HT-29 (cell line): ENCODE measurements at places on chromosomes 1 and 21. TPM values are rescaled to one million over a fixed set of nuclear protein-coding genes. Genes with fewer than 3 reads are reported as not detected.
A peak's percentile ranks its signal among the peaks of the same experiment; 100 is the strongest.

DNA sequence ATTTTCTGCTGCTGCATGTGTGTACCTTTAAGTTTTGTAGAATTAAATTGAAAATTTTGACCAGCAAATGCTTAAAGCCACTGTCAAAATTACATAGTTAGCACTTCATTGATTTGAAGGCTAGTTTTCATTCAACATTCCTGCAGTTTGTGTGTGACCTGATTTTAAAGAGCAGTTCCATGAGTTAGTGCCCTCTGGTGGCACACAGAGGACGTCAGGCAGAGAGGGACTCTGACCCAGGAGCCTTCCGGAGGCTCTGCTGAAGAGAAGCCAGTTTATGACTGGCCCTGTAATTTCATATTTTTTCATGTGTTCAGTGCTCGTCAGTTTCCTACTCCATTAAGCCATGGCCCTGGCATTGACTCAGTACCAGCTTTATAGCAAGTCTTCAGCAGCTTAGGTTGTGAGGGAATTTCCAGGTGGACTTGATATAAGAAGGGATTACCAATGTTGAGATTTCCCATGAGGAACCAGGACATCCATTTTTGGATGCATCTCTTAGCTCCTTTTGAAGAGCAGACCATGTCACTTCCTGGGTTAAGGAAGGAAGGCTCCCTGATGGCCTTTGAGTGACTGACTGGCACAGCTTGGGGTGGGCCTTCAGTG is 104.7 kb downstream of the CAMTA1 start:
- peak; percentile 65 for DNase-seq

GRCh38 chr1:236343246-236343870 is 50.7 kb upstream of the EDARADD start:
- no peak for DNase-seq

- DNase-seq = no peak
Observed at GRCh38 chr1:207223162-207223561, 98.3 kb upstream of the CD55 start.

DNA sequence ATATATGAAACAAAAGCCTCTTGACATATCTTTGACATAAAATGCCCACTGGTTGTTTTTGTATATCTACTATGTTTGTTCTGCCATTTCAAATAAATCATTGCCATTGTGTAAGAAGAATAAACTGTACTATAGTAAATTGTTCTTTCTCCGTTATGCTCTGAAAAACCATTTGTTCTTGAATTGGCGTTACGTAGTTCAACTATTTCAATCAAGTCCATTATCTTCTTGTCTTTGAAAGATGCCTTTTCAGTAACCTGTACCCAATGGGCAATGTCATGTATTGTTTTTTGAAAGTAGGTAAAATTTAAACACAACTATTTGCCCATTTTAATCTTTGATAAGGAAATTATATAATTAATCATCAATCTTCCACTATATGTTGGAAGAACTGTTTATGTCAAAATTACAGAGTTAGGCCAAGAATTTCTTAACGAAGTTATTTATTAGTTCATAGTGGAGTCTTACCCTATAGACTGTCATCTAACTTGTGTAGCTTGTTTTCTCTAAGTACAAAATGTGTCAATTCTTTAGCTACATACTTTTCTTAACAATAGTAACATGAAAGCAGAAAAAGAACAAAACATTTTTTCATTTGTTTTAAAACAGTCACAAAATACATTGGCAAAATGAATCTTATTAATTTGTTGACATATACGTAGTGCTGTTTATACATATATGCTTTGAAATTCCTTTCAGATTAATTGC is 294.8 kb downstream of the PTPRC start:
- DNase-seq = peak; percentile 34

- no peak for DNase-seq
Observed at GRCh38 chr1:2446394-2446793, 29.7 kb upstream of the PLCH2 start.

DNA sequence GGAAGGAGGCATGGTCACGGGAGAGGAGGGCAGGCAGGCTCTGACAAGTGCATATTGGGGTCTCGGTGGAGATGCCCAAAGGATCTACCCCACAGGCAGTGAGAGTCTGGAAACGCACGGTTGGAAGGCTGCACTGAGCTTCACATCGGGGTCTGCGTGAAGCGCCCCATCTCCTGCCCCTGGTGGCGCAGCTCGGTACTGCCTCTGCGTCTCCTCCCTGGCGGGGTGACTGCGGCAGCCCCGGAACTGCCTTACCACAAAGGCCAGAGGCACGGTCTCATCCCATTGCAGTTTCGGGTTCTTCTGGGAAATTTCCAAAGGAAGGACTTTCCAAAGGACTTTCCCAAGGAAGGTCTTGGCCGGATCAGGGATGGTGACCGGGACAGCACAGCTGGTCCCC is 69.2 kb upstream of the AJAP1 start:
- DNase-seq = peak; percentile 11

DNA sequence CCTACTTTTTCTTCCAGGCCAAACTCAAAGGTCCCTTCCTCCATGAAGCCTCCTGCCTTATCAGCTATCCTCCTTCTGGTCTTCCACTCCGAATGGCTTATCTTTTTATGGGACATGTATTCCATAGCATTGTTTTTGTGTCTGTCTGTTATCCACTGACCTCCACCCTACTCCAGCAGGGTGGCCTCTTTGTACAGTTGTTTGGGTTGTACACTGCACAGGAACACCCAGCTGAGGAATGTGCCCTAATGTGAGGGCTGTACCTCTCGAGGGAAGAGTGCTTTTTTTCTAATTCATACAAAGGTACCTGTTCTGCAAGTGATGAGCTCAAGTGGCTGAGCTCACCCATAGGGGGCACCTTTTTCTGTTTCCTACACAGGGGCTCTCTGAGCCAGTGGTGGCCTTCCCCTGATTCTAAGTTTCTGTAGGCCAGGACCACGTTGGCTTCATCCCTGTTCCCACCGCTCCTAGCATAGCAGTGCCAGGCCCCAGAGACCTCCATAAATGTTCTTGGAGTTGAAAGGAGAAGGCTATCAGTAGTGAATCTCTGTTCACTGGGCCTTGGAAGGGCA is 108.2 kb downstream of the FOXD2 start:
- DNase-seq = no peak

DNA sequence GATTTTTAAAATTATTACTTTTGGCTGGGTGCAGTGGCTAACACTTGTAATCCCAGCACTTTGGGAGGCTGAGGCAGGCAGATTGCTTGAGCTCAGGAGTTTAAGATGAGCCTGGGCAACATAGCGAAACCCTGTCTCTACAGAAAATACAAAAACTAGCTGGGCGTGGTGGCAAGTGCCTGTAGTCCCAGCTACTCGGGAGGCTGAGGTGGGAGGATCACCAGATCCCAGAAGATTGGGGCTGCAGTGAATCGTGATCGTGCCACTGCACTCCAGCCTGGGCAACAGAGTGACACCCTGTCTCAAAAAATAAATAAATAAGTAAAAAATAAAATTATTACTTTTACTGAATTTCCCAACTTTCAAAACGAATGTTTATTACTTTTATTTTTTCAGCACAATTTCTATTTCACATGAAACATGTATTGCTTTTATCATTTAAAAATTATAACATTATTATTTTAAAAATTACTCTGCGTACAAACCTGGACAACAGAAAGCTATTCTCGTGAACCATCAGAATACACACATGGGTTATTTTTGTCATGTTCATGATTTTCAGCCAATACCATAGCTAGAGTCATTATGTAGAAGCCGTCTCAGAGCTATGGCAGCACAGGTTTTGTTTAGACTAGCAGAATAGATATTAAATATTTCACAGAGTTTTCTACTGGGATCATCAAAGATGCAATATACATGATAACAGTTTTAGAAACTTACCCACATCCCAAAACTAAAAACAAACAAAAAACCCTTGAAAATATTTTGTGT is 621 bp downstream of the AMPD1 start:
- no peak for DNase-seq

GRCh38 chr1:65793359-65793732 is 651 bp downstream of the PDE4B start:
- no peak for DNase-seq

DNA sequence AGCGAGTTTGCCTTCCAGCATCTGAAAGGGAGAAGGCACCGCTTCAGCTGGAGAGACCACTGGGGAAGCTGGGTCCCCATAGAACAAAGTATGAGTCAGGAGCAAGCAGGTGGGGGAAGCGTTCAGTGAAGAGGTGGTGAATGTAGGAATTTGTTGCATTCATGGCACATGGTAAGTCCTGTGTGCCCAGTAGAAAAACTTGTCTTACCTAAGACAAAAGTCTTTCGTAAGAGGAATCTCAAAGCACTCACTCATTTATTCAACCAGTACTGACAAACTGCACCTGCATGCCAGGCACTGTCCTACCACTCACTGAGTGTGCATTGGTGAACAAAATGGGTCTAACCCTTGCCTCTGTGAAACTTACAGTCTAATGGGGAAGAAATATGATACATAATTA is 9.2 kb upstream of the ERRFI1 start:
- DNase-seq = no peak

- no peak for DNase-seq
Observed at GRCh38 chr1:38020396-38020795, 7.9 kb downstream of the UTP11 start.

- no peak for DNase-seq
Observed at GRCh38 chr1:245108909-245109308, 45.9 kb upstream of the KIF26B start.

- DNase-seq = no peak
Observed at GRCh38 chr1:50970509-50970887, 453 bp downstream of the CDKN2C start.

- no peak for DNase-seq
Observed at GRCh38 chr21:45894450-45894825, 87.1 kb upstream of the COL6A1 start.

DNA sequence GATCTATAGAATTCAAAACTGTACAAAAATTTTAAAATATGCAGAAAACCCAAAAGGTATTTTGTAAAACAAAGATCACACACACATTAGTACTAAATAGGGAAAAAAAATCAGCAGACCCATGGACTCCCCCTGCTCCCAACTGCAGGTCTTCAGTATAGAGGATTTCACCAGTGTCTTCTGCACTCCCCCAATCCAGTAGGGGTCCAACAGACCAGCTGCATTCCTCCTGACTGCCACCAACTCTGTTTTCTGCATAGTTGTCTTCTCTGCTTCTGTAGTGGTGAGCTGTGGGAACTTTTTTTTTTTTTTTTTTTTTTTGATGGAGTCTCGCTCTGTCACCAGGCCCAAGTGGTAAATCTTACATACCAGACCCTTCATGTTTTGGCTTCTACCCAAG is 21.9 kb downstream of the CLCA2 start:
- no peak for DNase-seq

GRCh38 chr1:223234170-223234514 is 91.1 kb upstream of the TLR5 start:
- no peak for DNase-seq

DNA sequence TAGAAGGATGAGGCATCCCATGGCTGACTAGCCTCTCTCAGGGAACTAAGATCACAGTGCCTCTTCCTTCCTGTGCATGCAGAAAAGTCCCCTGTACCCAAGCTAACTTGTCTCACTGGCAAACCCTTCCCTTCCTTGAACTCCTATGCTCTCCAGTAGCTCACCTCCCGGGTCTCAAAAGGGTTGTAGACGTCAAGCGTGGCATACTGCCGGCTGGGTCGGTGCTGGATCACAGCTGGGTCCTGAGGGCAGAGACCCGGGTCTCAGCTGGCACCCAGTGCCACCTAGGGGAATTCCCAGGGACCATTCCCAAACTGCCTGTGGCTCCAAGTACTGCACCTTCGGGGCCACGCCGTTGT is 688 bp downstream of the SCAMP3 start:
- DNase-seq = peak; percentile 55

DNA sequence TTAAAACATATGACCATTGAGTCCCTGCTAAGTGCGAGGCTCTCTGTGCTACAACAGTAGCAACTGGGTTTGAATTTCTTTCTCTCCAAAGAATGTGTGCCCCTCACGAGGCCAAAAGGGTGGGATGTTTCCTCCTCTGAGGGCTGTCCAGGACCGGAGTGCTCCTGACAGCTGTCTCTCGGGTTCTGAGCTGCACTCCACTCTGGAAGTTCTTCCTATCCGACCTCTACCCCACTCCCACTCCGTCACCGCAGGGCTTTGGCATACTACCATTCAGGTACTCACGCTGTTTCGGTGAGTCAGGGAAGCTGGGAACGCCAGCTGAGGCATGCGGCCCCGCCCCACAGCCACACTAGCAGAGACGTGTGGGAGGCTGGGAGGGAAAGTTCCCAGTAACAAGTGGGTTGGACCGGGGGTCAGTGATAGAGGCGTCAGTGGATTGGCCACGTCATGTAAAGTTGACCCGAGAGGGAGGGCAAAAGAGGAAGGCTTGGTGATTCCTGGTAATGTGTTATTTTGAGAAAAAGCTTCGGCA is 705 bp upstream of the SLC50A1 start:
- DNase-seq = peak; percentile 96

GRCh38 chr1:58899587-58900271 is 115.9 kb upstream of the JUN start:
- DNase-seq = no peak

DNA sequence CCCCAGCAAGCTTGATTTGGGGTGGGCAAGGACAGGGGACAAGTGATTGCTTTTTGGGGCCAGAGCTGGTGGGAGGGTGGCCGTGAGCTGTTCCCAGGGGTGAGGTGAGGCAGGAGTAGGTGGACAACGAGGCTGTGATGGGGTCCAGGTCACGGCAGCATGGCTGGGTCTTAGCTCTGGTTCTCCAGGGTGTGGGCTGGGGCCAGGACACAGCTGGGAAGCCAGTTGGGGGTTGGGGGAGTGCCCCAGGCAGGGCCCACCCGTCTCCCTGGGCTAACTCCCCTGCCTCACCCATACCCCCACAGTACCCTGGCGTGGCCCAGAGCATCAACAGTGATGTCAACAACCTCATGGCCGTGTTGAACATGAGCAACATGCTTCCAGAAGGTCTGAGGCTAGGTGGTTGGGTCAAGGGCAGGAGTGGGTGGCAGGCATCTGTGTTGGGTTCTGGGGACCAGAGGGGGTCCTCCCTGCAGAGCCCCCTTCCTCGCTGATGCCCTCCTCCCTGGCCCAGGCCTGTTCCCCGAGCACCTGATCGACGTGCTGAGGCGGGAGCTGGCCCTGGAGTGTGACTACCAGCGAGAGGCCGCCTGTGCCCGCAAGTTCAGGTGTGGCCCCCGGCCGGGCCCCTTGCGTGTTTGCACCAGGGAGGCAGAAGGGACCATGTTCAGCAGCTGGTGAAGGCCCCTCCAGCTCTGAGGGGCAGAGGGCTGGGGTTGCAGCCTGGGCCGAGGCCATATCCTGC is 43.3 kb downstream of the COQ8A start:
- DNase-seq = no peak

The ALX3 gene
- total RNA-seq = not detected in 2 replicates

The TMEM81 gene
- total RNA-seq = 0.92 and 1.5 TPM in 2 replicates

The MAP10 gene
- total RNA-seq = not detected in 2 replicates

The TOR1AIP1 gene
- total RNA-seq = 13.4 and 14.8 TPM in 2 replicates

The ASTN1 gene
- not detected in 2 replicates for total RNA-seq

The CLCA1 gene
- not detected in 2 replicates for total RNA-seq

The MROH7 gene
- total RNA-seq = 0.15 and 0.23 TPM in 2 replicates

The COL24A1 gene
- total RNA-seq = not detected in 2 replicates
